Gastroesophageal sphincter (tissue), 4 donors: ENCODE measurements at places on chromosomes 16 and 17. TPM values are rescaled to one million over a fixed set of nuclear protein-coding genes. Genes with fewer than 3 reads are reported as not detected.

GRCh38 chr17:51995797-51996403 is 162.6 kb downstream of the CA10 start:
- ATAC-seq = no peak

APOBR gene
- 1.4 TPM for total RNA-seq

TNFRSF17 gene
- 0.45 TPM for total RNA-seq

- no peak for ATAC-seq
Measured at GRCh38 chr16:28477311-28477920, 5.3 kb upstream of the NPIPB7 start.

GRCh38 chr17:63515426-63515825 is 7.7 kb upstream of the KCNH6 start:
- no peak for ATAC-seq

GRCh38 chr17:13885953-13886889 is 183.1 kb upstream of the COX10 start:
- ATAC-seq = peak; percentile 44

GRCh38 chr16:57591086-57591869 is 37.2 kb upstream of the ADGRG1 start:
- ATAC-seq = peak; percentile 80

GRCh38 chr17:62109378-62109902 is 44.4 kb upstream of the MED13 start:
- ATAC-seq = no peak

CAVIN1 gene
- total RNA-seq = 1,045 TPM

SPIRE2 gene
- 0.27 TPM for total RNA-seq

DHODH gene
- total RNA-seq = 7.8 TPM

- no peak for ATAC-seq
Measured at GRCh38 chr16:11201498-11202259, 54.3 kb downstream of the SOCS1 start.

DNA sequence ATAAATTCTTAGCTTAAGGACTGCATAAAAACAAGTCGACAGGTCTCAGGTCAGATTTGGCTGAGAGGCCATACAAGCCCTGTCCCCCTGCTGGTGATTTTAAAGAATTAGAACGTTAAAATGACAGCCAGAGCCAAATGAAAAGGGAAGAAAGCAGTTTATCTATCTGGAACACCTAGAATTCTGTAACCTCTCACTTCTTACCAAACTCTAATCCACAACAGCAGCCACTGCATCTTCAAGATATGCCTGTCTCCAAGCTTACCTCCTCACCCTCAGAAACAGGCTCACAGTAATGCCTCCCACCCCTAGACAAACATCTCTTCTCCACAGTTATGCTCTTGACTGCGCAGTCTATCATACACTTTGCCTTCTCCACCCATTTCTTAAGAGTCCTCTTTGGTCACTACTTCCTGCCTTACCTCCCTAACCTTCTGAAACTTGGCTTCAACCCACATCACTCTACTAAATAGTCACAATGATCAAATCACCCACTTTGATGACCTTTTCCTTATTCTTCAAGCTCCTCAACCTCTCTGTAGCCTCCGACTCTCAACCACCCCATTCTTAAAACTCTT is 14.2 kb downstream of the ANKFY1 start:
- ATAC-seq = no peak

GRCh38 chr16:66446737-66447136 is 19.6 kb downstream of the BEAN1 start:
- ATAC-seq = no peak

DNA sequence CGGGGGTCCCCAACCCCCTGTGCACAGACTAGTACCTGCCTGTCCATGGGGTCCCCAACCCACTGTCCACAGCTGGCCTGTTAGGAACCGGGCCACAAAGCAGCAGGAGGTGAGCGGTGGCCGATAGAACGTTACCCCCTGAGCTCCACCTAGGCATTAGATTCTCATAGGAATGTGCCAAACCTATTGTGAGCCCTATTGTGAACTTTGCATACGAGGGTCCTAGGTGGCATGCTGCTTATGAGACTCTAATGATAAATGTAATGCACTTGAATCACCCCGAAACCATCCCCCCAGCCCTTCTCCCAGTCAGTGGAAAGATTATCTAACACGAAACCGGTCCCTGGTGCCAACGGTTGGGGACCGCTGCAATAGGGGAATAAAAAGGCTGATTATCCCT is 1.5 kb downstream of the REXO5 start:
- ATAC-seq = no peak

DNA sequence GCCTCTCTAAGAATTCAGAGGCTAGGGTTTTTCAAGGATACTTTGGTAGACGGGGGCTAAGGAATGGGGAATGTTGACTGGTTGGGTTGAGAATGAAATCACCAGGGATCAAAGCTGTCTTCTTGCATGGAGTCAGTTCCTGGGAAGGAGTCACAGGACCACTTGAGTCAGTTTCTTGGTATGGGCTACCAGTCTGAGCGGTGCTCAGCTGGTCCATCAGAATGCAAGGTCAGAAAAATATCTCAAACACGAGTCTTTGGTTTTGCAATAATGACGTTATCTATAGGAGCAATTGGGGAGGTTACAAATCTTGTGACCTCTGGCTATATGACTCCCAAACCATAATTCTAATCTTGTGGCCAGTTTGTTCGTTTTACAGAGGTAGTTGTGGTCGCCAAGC is 18.4 kb downstream of the CHD9NB start:
- no peak for ATAC-seq

E2F4 gene
- total RNA-seq = 65.2 TPM

- no peak for ATAC-seq
Measured at GRCh38 chr16:69773260-69773947, 11.3 kb downstream of the WWP2 start.

HOXB1 gene
- not detected for total RNA-seq

- ATAC-seq = no peak
Measured at GRCh38 chr17:59219992-59220327, 351 bp upstream of the GDPD1 start.

GRCh38 chr17:15998031-15998562 is 1.4 kb downstream of the ZSWIM7 start:
- no peak for ATAC-seq
